ENCODE measurements at places on chromosomes 4 and X. TPM values are rescaled to one million over a fixed set of nuclear protein-coding genes. Genes with fewer than 3 reads are reported as not detected.

The CHRDL1 gene
- total RNA-seq: 90.2 TPM

The PTTG2 gene
- total RNA-seq: not detected

The SPANXN1 gene
- not detected for total RNA-seq

The CFP gene
- total RNA-seq: not detected

The SULT1B1 gene
- total RNA-seq: 2.1 TPM

The S100P gene
- not detected for total RNA-seq

The TLR10 gene
- total RNA-seq: not detected

DNA sequence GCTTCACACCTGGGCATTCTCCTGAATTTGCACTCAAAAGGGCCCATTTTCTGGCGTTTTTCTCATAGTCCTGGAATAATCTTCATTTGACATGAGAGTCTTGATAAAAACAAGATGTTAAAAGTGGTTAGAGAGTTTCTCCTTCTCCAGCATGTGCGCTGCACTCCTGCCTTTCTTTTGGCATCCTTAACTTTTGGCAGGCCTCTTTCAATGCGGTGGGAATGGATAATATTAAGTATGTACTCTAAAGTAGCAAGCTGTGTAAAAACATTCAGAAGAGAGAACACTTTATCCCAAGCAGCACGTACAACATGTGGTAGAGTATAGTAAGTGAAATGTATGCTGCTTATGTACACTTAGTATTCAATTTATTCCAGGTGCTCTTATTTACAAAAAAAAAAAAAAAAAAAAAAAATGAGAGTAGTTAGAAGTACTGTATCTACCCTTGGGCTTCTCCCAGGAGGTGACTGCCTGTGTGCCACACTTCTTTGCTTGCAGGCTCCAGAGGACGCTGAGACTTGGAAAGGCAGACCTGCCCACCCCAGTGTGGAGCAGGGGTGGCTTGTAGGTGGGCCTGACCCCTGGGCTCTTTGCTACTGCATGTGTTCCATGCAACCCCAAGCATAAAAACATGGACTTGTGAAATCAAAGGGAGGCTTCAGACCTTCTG lies 3.9 kb downstream of the FGF2 start:
- peak; percentile 43 for DNase-seq

DNA sequence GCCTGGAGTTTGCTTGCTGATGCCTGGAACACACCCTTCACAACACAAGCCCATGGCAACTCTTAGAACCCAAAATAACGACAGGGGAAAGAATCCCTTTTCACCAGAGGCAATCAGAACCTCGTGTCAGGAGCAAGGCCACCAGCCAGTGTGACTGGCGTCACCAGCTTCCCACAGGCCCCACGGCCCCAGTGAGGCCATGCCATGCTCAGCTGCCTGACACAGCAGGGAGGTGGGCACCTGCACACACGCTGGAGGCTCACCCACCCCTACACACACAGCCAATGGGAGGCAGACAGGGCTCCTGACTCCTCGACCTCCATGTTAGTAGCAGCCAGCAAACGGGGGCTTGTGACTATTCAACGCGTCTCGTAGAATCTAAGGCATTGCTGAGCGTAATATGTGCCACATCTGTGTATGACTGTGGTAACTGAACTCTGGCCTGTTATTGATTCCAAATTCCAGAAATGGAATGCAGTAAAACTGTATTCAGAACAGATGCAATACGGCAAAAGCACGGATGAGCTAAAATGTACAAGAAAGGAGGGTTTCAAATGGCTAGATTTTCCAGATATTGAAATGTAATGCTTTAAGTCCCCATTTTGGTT lies 28.5 kb downstream of the RNF212 start:
- no peak for DNase-seq

DNA sequence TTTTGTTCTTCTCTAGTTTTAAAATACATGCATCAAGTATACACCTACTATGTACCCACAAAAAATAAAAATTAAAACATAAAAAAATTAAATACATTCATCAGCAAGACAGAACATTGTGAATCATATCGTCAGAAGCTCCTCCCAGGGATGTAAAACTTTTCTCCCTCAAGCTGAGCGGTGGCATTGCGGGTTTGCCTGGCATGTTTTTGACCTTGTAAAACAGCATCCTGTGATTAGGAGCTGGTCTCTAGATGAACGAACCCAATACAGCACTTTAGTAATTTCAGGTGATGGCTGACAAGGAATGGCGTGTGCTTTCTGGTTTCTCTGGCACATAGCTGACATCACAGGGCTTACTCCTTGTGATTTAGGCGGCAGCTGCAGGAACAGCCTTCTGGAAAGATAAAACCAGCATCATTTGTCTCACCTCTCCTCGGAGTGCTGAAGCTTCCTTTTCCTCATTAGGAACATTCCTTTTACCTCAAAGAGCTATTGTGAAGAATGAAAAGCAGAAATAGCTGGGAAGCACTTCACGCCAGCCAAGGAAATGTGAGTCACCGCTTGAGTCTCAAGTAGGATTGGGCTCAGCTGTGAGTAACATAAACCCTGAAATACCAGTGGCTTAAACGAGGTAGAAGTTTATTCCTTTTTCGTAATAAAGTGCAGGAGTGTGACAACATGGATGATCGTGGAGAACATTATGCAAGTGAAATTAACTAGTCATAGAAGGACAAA lies 44.3 kb downstream of the NYX start:
- DNase-seq: peak; percentile 16

Measured in uterus (tissue), 4 donors.